Colonic mucosa (tissue), 4 donors: ENCODE measurements at places on chromosomes 5 and 9. TPM values are rescaled to one million over a fixed set of nuclear protein-coding genes. Genes with fewer than 3 reads are reported as not detected.

The SPATA31D4 gene
- total RNA-seq, result not detected

GRCh38 chr9:27487128-27487640 lies 36.9 kb upstream of the IFNK start:
- no peak overlapping the region for H3K27ac ChIP-seq
- no peaks in the 10 kb centered on the region for H3K27me3 ChIP-seq
- H3K4me1 ChIP-seq, result peaks cover 9% of the 10 kb centered on the region
- H3K36me3 ChIP-seq, result no peaks in the 10 kb centered on the region

The ANKRD31 gene
- 0.05 TPM for total RNA-seq

DNA sequence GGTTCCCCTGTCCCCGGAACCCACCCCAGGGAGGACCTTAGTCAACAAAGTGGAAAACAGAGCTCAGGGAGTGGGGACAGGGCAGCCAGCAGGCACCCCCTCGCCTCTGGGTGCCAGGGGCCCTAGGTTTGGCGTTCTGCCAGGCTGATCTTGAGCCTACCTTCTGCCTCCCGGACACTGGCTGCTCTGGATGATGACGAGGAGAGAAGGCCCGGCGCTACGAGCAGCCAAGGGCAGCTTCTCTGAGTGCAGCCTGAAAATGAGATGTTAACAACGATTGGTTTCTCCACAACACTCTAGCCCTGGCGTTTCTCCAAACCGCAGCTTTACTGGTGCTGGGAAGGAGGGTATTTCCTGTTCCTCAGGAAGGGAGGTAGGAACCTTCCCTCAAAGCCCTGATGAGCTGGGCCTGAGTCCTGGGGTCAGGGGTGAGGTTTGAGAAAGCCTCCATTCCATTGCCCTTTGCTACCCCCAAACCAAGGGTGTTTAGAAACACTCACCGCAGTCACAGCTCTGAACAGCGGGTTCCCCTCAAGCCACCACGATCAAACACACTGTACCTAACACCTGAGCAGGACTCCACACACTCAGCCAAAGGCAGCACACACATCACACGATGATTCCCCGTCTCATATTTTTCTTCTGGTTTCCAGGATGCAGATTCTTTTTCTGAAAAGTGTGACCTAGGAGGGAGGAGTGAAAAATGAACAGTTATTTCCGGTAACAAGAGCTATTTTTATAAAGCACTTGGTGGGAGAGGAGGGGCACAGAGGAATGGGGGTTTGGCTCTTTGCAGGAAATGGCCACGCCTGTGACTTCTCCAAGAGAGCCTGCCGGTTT lies at the start of gene STING1:
STING1 (minus strand) TSS at position 709 of the 840 bp plus-strand sequence. CDS start 1,054 bp downstream, outside the sequence.
- H3K27me3 ChIP-seq, result no peaks in the 10 kb centered on the region
- DNase-seq, result peak; percentile 94
- peak within 1 kb of the TSS; percentile 46 for H3K4me3 ChIP-seq
- peak within 1 kb of the TSS; percentile 90 for H3K27ac ChIP-seq

- no peak overlapping the region for H3K27ac ChIP-seq
- no peaks in the 10 kb centered on the region for H3K27me3 ChIP-seq
- no peaks in the 10 kb centered on the region for H3K4me1 ChIP-seq
- no peak overlapping the region for H3K4me3 ChIP-seq
- no peaks in the 10 kb centered on the region for H3K36me3 ChIP-seq
- no peak for DNase-seq
Measured at GRCh38 chr5:160547061-160547460, 125.4 kb downstream of the PTTG1 start.

The CYSRT1 gene
- 0.64 TPM for total RNA-seq

DNA sequence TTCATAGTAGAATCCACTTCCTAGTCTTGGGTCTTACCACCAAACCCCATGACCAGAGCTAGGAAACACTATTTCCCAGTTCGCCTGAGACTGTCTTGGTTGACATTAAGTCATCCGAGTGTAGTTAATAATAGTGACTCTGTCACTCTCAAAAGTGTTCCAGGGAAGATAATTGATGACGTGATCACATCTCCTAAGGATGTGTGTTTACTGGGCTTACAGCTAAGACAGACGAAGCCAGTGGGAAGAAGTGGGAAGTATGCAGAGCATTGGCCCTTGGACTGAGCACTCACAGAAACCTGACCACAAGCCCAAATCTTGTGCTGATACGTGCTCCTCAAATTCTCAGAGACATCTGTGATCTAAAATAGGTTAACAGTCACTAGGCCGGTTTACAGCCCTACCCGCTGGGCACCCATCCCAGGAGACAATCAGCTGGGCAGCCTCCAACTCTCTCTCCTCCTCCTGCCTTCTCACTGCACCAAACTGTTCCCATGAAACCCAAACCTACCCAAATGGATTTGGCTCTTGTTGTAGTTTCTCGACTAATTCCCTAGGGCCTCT lies 316.6 kb downstream of the TLE1 start:
- DNase-seq, result no peak
- H3K4me1 ChIP-seq, result no peaks in the 10 kb centered on the region
- H3K27me3 ChIP-seq, result no peaks in the 10 kb centered on the region

The BSPRY gene
- total RNA-seq, result 25.6 TPM

The HAVCR2 gene
- 1.3 TPM for total RNA-seq

GRCh38 chr5:122727112-122727541 lies 47.8 kb upstream of the SNX2 start:
- no peak overlapping the region for H3K4me3 ChIP-seq
- no peaks in the 10 kb centered on the region for H3K36me3 ChIP-seq
- no peak for DNase-seq
- H3K4me1 ChIP-seq, result no peaks in the 10 kb centered on the region

DNA sequence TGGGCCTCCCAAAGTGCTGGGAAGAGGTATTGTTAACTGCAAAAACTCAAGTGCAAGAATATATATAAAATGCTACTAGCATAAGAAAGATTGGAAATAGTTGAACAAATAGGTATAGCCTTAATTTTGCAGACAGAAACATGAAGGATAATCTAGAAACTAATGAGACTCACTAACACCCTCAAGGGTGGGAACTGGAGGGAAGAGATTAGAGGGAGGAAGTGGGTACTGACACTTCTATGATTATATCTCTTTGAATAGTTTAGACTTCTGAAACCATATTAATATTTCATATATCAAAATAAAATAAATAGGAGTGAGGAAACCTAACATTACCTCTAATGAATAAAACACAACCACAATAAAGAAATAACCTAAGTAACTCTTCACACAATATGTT lies 23.0 kb downstream of the AUH start:
- no peaks in the 10 kb centered on the region for H3K27me3 ChIP-seq
- H3K36me3 ChIP-seq, result no peaks in the 10 kb centered on the region
- H3K4me1 ChIP-seq, result no peaks in the 10 kb centered on the region
- no peak overlapping the region for H3K4me3 ChIP-seq
- DNase-seq, result no peak
- no peak overlapping the region for H3K27ac ChIP-seq

DNA sequence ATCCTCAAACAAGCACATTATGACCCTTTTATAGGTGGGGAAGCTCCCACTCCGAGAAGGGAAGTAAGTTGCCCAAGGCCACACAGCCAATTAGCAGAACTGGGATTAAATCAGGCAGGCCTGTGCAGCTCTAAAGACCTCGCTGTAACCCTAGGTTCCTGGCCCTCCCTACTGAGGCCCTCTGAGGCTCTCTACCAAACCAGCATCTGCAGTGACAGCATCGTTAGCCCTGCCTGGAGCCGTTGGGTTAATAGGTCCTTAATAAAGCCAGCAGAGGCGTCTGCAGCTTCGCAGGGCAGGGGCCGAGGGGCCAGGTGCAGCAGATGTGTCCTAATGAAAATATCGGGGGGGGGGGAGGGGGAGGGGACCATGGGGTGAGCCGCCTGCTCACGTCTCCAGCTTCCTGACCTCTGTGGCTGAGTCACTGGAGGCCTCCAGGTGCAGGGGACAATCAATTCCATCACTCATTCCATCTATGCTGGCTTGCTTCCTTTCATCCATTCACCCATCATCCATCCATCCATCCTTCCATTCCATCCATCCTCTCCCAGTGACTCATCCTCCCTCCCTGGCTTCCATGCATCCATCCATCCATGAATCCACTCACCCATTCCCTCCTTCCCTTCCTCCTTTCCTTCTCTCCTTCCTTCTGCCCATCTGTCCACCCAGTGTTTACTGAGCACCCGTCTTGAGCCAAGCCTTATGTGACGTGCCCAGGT lies 203.9 kb downstream of the C9orf50 start:
- H3K27ac ChIP-seq, result no peak overlapping the region
- H3K36me3 ChIP-seq, result no peaks in the 10 kb centered on the region
- DNase-seq, result no peak
- H3K4me3 ChIP-seq, result no peak overlapping the region
- no peaks in the 10 kb centered on the region for H3K27me3 ChIP-seq

- no peaks in the 10 kb centered on the region for H3K36me3 ChIP-seq
- no peak overlapping the region for H3K27ac ChIP-seq
- no peaks in the 10 kb centered on the region for H3K4me1 ChIP-seq
Measured at GRCh38 chr5:130652176-130652575, 512.9 kb downstream of the HINT1 start.

GRCh38 chr9:134158753-134159392 lies 5.5 kb downstream of the RNU6ATAC start:
- no peaks in the 10 kb centered on the region for H3K27me3 ChIP-seq
- no peak for DNase-seq
- no peak overlapping the region for H3K4me3 ChIP-seq
- H3K36me3 ChIP-seq, result no peaks in the 10 kb centered on the region
- no peak overlapping the region for H3K27ac ChIP-seq

- no peaks in the 10 kb centered on the region for H3K36me3 ChIP-seq
- no peak for DNase-seq
- H3K4me3 ChIP-seq, result no peak overlapping the region
- no peaks in the 10 kb centered on the region for H3K4me1 ChIP-seq
Measured at GRCh38 chr5:135110785-135111596, 77.0 kb upstream of the PITX1 start.

DNA sequence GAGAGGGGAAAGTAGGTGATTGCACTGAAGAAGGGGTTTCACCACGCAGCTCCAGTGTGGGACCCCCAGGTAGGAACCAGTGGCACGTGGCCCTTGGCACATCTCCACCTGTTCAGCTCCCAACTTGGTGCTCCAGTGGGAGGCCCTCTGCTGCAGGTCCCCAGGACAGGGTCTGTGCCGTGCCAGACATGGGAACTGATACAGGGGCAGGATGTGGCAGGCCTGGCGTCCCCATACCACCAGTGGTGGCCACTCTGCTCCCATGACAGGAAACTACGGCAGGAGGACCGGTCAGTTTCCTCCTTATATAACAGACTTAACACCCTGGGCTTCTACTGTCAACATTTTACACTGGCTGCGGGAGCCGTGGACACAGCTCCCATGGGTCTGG lies 67.3 kb downstream of the PSMB7 start:
- no peak for DNase-seq
- H3K4me1 ChIP-seq, result no peaks in the 10 kb centered on the region
- peaks cover 6% of the 10 kb centered on the region for H3K36me3 ChIP-seq
- no peaks in the 10 kb centered on the region for H3K27me3 ChIP-seq

The FAM78A gene
- total RNA-seq, result 2.0 TPM

DNA sequence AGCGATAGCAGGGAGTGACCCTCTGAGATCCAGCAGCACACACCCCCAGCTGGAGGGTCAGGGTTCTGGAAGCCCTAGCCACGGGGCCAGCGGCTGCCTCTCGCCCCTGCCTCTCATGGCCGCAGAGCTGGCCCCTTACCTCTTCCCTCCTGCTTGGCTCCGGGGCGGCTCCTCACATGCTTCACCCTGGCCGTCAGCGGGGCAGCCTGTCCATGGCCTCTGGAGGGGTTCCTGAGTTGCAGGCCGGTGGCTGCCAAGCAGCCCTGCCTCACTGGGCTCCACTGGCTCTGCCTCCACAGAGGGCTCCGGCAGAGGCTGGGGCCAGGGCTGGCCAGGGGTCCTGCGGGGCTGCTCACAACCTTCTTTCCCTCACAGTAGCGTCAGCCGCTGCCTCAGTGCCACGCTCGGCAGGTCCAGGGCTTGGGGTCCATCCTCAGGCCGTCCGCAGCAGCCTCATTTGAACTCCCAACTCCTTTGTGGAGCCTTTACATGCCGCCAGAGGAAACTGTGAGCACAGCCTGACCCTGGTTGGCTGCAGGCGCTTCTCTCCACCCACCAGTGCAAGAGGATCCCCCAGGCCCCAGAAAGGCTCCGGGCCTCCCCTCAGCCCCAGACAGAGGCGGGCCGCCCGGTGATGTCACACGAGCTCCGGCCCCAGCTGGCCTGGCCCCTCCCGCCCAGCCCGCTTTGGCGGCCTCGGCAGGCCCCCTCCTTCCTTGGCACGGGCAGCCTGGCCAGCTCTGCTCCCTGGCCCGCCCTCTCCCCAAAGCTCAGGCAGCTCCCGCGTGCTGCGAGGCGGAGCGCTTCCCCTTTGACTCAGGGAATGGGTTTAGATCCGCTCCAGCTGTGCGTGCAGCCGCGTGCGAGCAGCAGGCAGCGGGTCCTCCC lies at the start of gene ANGPTL2:
ANGPTL2 (minus strand) TSS at position 460 of the 888 bp plus-strand sequence. CDS start 13,904 bp downstream, outside the sequence.
- H3K4me3 ChIP-seq, result peak within 1 kb of the TSS; percentile 40
- H3K36me3 ChIP-seq, result no peaks in the 10 kb centered on the region
- DNase-seq, result peak; percentile 69
- no peaks in the 10 kb centered on the region for H3K27me3 ChIP-seq
- H3K4me1 ChIP-seq, result no peaks in the 10 kb centered on the region

The LECT2 gene
- total RNA-seq, result not detected

GRCh38 chr9:110532908-110533665 lies 46.5 kb downstream of the SVEP1 start:
- no peaks in the 10 kb centered on the region for H3K27me3 ChIP-seq
- H3K27ac ChIP-seq, result no peak overlapping the region
- no peak for DNase-seq
- no peaks in the 10 kb centered on the region for H3K4me1 ChIP-seq

DNA sequence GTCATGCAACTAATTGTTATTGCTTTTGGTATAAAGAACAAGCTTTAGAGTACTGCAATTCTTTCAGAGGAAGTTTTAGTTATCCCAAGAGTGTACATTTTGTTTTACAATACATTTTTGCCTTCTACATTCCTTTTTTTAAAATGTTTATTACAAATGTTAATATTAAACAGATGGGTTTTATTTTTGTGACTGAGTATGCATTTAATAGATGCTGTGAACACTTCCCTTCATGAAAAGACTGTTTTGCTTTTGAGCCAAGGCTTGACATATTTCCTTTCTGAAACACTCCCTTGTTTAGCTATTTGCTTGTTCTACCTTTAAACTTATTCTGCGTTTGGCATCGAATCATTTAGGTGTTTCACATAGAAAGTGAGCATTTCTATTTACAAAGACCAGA lies 14.8 kb upstream of the ZNF474 start:
- H3K4me3 ChIP-seq, result no peak overlapping the region
- DNase-seq, result no peak
- H3K4me1 ChIP-seq, result no peaks in the 10 kb centered on the region

The TRIM7 gene
- 6.8 TPM for total RNA-seq

The KLF4 gene
- total RNA-seq, result 398 TPM

The PCSK1 gene
- 4.6 TPM for total RNA-seq

DNA sequence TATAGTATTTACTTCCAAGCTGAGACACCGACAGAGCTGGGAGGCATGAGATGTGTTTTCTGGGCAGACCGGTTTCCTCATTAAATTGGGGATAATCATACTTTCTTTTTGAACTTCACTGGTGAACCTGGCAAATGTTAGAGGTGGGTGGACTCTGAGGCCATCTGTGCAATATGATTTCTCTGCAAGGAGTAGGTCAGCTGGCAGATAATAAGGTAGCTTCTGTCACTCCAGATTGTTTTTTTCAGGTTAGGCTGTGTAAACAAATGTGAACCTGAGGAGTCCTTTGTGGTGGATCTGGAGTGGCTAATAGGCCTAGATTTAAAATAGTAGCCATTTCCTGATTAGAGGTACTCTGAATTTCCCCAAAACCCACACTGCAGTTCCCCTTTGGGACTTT lies 75.4 kb upstream of the S1PR3 start:
- no peaks in the 10 kb centered on the region for H3K36me3 ChIP-seq
- no peaks in the 10 kb centered on the region for H3K4me1 ChIP-seq
- H3K4me3 ChIP-seq, result no peak overlapping the region
- no peak for DNase-seq
- H3K27me3 ChIP-seq, result no peaks in the 10 kb centered on the region

The CCDC171 gene
- 2.3 TPM for total RNA-seq

The LCN1 gene
- total RNA-seq, result not detected
